ENCODE measurements at places on chromosomes 5 and 9. TPM values are rescaled to one million over a fixed set of nuclear protein-coding genes. Genes with fewer than 3 reads are reported as not detected.

Gene NTRK2
- total RNA-seq: 3.0 TPM

Gene ECSCR
- total RNA-seq: 31.1 TPM

Gene SPINK13
- not detected for total RNA-seq

Gene FBP2
- total RNA-seq: 0.29 TPM

Gene C1QTNF2
- total RNA-seq: 3.8 TPM

Gene FSD1L
- total RNA-seq: 5.0 TPM

Gene DBH
- total RNA-seq: not detected

Gene F12
- 1.3 TPM for total RNA-seq

Gene RNF183
- 0.96 TPM for total RNA-seq

Gene ADAMTSL1
- 11.5 TPM for total RNA-seq

Gene ANKDD1B
- total RNA-seq: 3.6 TPM

Gene OBP2B
- not detected for total RNA-seq

Gene SLC27A4
- 37.1 TPM for total RNA-seq

Gene GABBR2
- total RNA-seq: 12.2 TPM

Gene INSL4
- not detected for total RNA-seq

Gene HTR1A
- 1.8 TPM for total RNA-seq

Gene LCN10
- total RNA-seq: 40.6 TPM

Gene CYSRT1
- total RNA-seq: 1.9 TPM

Gene SYK
- total RNA-seq: 52.9 TPM

Gene NSA2
- total RNA-seq: 66.0 TPM

Gene ANXA2R
- 4.4 TPM for total RNA-seq

Gene AUH
- total RNA-seq: 24.6 TPM

Gene PCSK5
- 13.8 TPM for total RNA-seq

Gene GRM6
- total RNA-seq: not detected

Gene SEMA6A
- total RNA-seq: 37.8 TPM

Gene SPATA31D4
- total RNA-seq: not detected

Gene PCDHA13
- 0.42 TPM for total RNA-seq

Gene HMCN2
- total RNA-seq: 9.5 TPM

Gene PRRT1B
- not detected for total RNA-seq

Gene NTNG2
- 2.2 TPM for total RNA-seq

Gene SLC6A7
- 0.10 TPM for total RNA-seq

Gene SPRY4
- 16.7 TPM for total RNA-seq

Gene CAMK2A
- 1.4 TPM for total RNA-seq

Gene ARID3C
- not detected for total RNA-seq

Gene AQP3
- 203 TPM for total RNA-seq

Gene LEAP2
- 28.3 TPM for total RNA-seq

Gene TLR4
- total RNA-seq: 23.5 TPM

Gene FOXD4L6
- not detected for total RNA-seq

Gene CCDC69
- total RNA-seq: 53.4 TPM

Gene PCDHB3
- 1.1 TPM for total RNA-seq

Gene MAN2A1
- total RNA-seq: 56.9 TPM

Gene MUSK
- total RNA-seq: not detected

Gene GLRA1
- not detected for total RNA-seq

Gene WDR38
- total RNA-seq: not detected

Gene SPINK14
- total RNA-seq: not detected

Gene PCDHB12
- 2.8 TPM for total RNA-seq

Gene IL17B
- not detected for total RNA-seq

Gene CCL27
- 0.68 TPM for total RNA-seq

Gene ST8SIA4
- 6.5 TPM for total RNA-seq

Gene LHX2
- not detected for total RNA-seq

Gene IRX2
- total RNA-seq: 3.3 TPM

Gene RNF180
- 22.9 TPM for total RNA-seq

Gene GLDC
- total RNA-seq: 117 TPM

Gene PCSK1
- total RNA-seq: 0.34 TPM

Gene FER
- total RNA-seq: 38.7 TPM

Gene BARX1
- total RNA-seq: not detected
